GM04504 (cell line): ENCODE measurements at places on chromosomes 12 and 14.

GRCh38 chr14:77151918-77152588 lies 10.5 kb upstream of the ZDHHC22 start:
- no peak for DNase-seq

- DNase-seq = peak; percentile 29
Measured at GRCh38 chr14:63770187-63770807, 42.4 kb upstream of the SGPP1 start.

DNA sequence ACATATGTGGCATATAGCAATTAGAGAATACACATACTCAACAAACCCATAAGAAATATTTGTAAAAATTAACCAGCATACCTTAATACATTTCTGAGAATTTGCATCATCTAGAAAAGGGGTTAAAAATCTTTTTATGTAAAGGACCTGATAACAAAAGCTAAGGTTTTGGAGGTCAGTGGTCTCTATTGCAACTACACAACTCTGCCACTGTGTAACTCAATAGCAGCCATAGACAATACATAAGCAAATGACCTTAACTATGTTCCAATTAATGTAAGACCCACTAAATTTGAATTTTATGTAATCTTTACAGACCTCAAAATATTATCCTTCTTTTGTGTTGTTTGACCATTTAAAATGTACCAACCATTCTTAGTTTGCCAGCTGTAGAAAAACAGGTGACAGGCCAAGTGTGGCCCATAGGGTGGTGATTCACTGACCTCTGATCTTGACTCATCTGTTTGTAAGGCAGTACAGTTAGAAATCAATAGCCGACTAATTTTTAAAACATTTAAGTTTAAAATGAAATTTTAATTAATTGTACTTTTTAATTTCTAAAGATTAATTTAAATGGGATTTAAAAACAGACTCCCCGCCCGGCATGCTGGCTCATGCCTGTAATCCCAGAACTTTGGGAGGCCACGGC lies 7.4 kb upstream of the EPS8 start:
- DNase-seq = no peak

- DNase-seq = no peak
Measured at GRCh38 chr14:94408546-94409095, 20.2 kb upstream of the SERPINA1 start.

DNA sequence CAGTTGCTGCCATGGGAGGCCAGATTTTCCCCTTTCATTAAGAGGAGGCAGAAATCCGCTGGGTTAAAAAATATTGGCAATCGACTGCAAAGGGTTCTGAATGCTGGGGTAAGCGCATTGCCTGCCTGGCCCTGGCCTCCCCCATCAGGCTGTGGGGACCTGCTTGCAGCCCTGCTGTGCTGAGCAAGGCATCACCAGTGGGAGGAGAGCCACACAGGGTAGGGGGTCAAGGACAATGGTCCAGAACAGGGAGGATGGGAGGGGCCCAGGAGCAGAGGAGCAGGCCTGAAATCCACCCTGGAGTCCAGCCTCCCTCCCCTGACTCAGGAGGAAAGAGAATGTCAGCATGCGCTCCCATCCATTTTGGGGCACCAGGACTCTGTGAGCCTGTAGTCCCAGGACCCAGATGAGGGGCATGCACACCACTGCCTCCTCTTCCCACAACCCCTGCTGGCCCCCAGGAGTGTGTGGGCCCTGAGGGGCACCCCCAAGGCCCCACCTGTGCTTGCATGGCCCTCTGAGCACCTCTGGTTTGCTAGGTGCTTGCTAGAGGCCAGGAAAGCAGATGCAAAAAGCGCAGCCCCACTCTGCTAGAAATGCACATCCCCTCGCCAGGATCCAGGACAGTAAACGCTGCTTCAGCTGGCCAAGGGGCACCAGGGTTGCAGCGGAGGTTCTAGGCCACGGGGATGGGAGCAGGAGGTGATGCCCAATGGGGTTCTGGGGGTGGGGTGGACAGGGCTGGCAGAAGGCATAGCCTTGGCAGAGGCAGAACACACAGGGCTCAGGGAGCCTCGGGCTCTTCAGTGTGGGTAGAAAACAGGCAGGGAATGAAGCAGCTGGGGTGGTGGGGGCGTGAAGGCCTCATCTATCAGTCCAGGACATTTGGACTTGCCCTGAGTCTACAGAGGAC lies 14.6 kb downstream of the TESC start:
- DNase-seq = no peak

- peak; percentile 68 for DNase-seq
Measured at GRCh38 chr12:89370850-89371249, 18.5 kb upstream of the DUSP6 start.

DNA sequence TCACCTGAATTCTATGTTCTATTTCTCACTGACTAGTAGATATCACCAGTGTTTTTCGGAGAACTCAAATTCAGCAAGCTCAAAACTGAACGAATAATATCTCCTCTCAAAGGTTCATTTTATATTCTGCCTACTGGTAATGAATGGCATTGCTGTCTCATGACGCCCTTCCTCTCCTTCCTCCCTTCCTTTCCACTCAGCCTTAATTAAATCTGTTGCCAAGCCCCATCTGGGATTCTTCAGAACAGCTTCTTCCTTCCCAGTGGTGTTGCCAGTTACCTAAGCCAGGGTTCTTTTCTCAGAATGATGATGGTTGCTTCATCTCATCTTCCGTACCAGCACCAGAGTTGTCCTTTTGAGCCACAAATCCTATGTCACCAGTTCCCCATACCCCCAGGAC lies 143.2 kb downstream of the SYNE2 start:
- no peak for DNase-seq

DNA sequence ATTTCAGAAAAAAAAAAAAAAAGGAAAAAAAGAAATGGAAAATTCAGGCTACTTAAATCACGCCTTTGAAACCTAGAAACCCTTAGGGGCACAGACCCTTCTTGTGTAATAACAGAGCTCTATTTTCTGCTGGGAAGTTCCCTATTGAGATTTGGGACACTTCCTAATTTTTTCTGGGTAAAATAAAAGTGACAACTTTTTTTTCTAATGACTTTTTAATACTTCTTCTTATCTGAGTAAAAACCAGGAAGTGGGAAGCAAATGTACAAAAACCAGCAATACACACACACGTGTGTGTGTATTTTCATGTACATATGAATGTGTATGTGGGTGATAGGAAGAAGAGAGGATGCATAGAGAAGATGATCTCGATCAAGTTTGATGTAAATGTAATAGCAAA lies 35.8 kb downstream of the ETV6 start:
- no peak for DNase-seq

- no peak for DNase-seq
Measured at GRCh38 chr12:112885236-112885635, 21.5 kb upstream of the OAS1 start.

GRCh38 chr14:90587918-90588317 lies 191.1 kb downstream of the CALM1 start:
- DNase-seq = no peak

GRCh38 chr14:95524706-95525512 lies 8.5 kb upstream of the SYNE3 start:
- DNase-seq = no peak

- DNase-seq = no peak
Measured at GRCh38 chr14:74085828-74086227, 1.1 kb downstream of the LIN52 start.

DNA sequence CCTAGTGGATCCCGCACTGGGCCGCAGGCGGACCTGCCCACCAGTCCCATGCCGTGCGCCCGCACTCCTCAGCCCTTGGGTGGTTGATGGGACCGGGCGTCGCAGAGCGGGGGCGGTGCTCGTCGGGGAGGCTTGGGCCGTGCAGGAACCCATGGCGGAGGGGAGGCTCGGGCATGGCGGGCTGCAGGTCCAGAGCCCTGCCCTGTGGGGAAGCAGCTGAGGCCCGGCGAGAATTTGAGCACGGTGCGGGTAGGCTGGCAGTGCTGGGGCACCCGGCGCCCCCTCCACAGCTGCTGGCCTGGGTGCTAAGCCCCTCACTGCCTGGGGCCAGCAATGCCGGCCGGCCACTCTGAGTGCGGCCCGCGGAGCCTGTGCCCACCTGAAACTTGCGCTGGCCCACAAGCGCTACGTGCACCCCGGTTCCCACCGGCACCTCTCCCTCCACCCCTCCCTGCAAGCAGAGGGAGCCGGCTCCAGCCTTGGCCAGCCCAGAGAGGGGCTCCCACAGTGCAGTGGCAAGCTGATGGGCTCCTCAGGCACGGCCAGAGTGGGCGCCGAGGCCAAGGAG lies 100.8 kb downstream of the PLEKHA5 start:
- no peak for DNase-seq

- DNase-seq = peak; percentile 100
Measured at GRCh38 chr12:96427269-96427729, 27.1 kb upstream of the CDK17 start.

DNA sequence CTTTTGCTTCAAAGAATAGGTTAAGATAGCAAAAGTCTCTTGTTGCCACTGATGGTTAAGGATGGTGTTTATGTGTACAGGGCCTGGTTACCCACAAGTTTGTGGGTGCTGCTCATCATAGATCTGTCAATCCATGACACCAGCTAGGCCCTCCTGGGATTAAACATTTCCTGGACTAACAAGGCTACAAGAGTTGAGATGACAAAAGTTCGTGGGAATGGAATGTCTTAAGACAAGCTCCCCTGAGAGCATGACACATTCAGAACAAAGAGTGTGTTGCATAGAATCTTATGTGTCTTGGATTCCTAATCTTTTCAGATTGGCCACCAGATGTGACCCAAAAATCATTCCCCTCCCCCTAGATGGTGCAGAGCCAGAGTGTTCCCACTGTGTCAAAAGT lies 592.5 kb upstream of the USP15 start:
- no peak for DNase-seq

GRCh38 chr12:10098791-10099190 lies at the start of gene CLEC1A:
CLEC1A (minus strand) TSS chr12:10098985; CDS start chr12:10098922, 63 bp downstream.
- DNase-seq = peak; percentile 9

DNA sequence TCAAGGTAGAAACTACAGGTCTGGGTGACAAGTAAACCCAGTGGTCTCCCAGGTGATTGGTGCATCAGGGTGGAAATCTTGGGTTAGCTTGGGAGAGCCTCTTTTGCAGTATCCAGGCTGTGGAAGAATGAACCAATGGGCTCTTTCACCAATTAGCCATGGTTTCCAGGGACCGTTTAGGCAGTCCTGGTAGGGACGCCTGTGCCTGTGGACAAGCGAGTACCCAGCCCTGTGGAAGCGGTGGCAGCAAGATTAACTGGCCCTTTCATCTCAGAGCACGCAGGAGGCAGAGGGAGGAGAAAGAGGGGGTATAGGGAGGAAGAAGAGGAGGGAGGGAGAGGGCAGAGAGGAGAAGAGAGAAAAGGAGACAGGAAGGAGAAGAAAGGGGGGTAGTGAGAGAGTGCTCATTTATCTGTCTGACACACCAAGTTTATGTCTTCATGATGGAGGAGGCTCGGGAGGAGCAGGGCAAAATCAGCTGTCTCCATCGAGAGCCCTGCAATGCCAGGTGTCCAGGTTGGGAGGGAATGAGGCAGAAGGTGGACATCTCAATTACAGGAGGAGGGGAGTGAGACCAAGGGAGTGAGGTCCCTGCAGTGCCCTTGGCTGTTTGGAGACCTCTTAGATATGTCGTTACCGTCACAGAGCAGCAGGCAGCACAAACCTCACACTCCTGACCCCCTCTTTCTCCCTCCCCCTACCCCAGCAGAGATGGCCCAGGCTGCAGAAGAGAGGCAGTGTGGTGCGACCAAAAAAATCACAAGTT lies 4.6 kb upstream of the ZDHHC22 start:
- no peak for DNase-seq

- DNase-seq = no peak
Measured at GRCh38 chr12:89392391-89392790, 40.1 kb upstream of the DUSP6 start.

GRCh38 chr12:132194056-132194455 lies 49.8 kb downstream of the NOC4L start:
- DNase-seq = no peak

- DNase-seq = no peak
Measured at GRCh38 chr12:9079883-9080675, 35.6 kb downstream of the A2M start.

- peak; percentile 80 for DNase-seq
Measured at GRCh38 chr14:45083976-45084722, at the start of gene PRPF39. PRPF39 (plus strand) TSS chr14:45084116; CDS start chr14:45095240, 11,124 bp downstream.

DNA sequence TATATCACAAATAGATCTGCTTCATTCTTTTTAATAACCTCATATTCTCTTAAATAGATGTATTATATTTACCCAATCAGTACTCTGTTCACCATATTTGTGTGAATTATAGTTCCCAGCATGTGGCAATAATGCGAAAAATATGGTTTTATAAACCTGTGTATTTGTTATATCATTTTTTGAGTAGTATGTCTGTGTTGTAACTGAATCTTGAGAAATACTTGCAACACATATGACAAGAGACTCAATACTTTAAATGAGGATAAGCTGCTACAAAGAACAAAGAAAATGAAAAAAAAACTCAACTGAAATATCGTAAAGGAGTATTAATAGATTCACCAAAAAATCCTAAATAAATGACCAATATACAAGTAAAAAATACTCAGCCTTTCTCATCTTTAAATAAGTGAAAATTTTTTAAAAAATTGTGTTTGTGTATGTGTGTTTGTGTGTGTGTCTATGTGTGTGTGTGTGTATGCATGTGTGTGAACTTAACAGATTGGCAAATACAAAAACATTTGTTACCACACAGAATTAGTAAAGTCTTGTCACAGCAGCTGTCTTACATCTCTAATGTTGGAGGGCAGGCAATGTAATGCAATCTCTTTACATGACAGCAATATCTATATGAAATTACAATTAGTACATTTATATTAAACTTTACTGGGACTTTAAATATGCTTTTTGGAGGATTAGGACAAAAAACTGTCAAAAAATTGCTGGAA lies 441.9 kb upstream of the MGAT4C start:
- no peak for DNase-seq

GRCh38 chr12:16763901-16764300 lies 157.9 kb upstream of the LMO3 start:
- DNase-seq = no peak

GRCh38 chr12:76457010-76457409 lies 102.6 kb downstream of the OSBPL8 start:
- no peak for DNase-seq

DNA sequence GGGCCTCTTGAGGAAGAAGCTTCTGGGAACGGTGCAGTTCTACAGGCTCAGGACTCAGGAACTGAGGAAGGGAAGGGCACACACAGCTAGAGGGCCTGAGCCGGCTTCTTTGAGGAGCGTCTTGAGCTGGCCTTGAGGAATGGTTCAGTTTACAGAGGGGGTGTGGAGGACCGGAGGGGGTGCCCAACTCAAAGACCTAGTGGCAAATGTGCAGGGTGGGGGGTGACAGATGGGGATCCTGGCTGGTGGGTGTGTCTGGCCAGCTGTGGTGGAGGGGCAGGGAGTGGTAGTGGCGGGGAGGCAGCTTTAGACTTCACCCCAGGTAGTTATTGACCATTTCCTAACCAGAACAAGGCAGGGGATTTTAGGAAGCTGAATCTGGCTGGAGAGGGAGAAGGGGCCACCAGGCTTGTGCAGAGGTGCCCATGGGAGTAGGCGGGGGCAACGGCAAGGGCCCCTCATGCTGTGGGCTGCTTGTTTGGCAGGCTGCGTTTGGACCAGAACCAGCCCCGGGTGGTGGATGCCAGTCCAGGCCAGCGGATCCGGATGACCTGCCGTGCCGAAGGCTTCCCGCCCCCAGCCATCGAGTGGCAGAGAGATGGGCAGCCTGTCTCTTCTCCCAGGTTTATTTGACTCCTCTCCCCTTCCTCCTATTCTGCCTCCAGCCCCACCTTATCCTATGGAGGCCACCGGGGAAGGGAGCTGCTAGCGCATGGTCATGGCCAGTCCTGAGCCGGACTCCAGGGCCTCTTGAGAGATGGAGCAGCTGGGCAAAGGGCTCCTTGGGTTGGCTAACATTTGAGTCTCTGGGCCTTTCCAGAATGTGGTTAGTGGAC lies 27.8 kb downstream of the PAPLN start:
- no peak for DNase-seq
